Purkinje cell (primary cell): ENCODE measurements at places on chromosomes 11 and 22. TPM values are rescaled to one million over a fixed set of nuclear protein-coding genes. Genes with fewer than 3 reads are reported as not detected.

PIWIL4 gene
- 0.34 TPM in 1 of 2 replicates, not detected in the other for polyA plus RNA-seq

DNAJC24 gene
- 46.7 and 47.3 TPM in 2 replicates for polyA plus RNA-seq

DCHS1 gene
- polyA plus RNA-seq: 0.12 and 0.34 TPM in 2 replicates

SPTY2D1 gene
- 5.7 and 10.0 TPM in 2 replicates for polyA plus RNA-seq

PRODH gene
- not detected in 2 replicates for polyA plus RNA-seq

CRACR2B gene
- not detected in 2 replicates for polyA plus RNA-seq

USH1C gene
- not detected in 2 replicates for polyA plus RNA-seq

MICAL2 gene
- 18.8 and 88.5 TPM in 2 replicates for polyA plus RNA-seq

DENND6B gene
- 1.9 and 2.6 TPM in 2 replicates for polyA plus RNA-seq

SCARF2 gene
- not detected in 2 replicates for polyA plus RNA-seq

TPST2 gene
- 7.4 and 14.7 TPM in 2 replicates for polyA plus RNA-seq

SMTNL1 gene
- polyA plus RNA-seq: not detected in 2 replicates

CRYBB3 gene
- not detected in 2 replicates for polyA plus RNA-seq

PKP3 gene
- not detected in 2 replicates for polyA plus RNA-seq

A4GALT gene
- polyA plus RNA-seq: not detected in 2 replicates

SAA1 gene
- not detected in 2 replicates for polyA plus RNA-seq

DEUP1 gene
- 0.24 and 4.7 TPM in 2 replicates for polyA plus RNA-seq

GLYATL1 gene
- polyA plus RNA-seq: 0.59 TPM in 1 of 2 replicates, not detected in the other

MAPK12 gene
- 2.9 and 4.2 TPM in 2 replicates for polyA plus RNA-seq

HTR3A gene
- polyA plus RNA-seq: not detected in 2 replicates

SCGB1A1 gene
- not detected in 2 replicates for polyA plus RNA-seq

PDGFD gene
- polyA plus RNA-seq: 1.2 TPM in 1 of 2 replicates, not detected in the other

APOBEC3B gene
- polyA plus RNA-seq: not detected in 2 replicates

CHRNA10 gene
- not detected in 2 replicates for polyA plus RNA-seq

MTCH2 gene
- 125 and 127 TPM in 2 replicates for polyA plus RNA-seq

MOGAT2 gene
- polyA plus RNA-seq: 0.94 TPM in 1 of 2 replicates, not detected in the other

IL17REL gene
- polyA plus RNA-seq: not detected in 2 replicates

ALKBH8 gene
- 4.6 and 5.3 TPM in 2 replicates for polyA plus RNA-seq

HBG2 gene
- 7.9 TPM in 1 of 2 replicates, not detected in the other for polyA plus RNA-seq

APOA4 gene
- not detected in 2 replicates for polyA plus RNA-seq

TMEM25 gene
- polyA plus RNA-seq: 41.0 and 52.2 TPM in 2 replicates

SELENOO gene
- polyA plus RNA-seq: 1.1 and 1.2 TPM in 2 replicates

TBX10 gene
- not detected in 2 replicates for polyA plus RNA-seq

CRYAB gene
- polyA plus RNA-seq: 517 and 524 TPM in 2 replicates

PYGM gene
- 0.69 and 1.4 TPM in 2 replicates for polyA plus RNA-seq

TRIM48 gene
- not detected in 2 replicates for polyA plus RNA-seq
